ENCODE measurements at places on chromosomes 13 and 19. TPM values are rescaled to one million over a fixed set of nuclear protein-coding genes. Genes with fewer than 3 reads are reported as not detected.

The WDR62 gene
- total RNA-seq = 40.4 TPM

DNA sequence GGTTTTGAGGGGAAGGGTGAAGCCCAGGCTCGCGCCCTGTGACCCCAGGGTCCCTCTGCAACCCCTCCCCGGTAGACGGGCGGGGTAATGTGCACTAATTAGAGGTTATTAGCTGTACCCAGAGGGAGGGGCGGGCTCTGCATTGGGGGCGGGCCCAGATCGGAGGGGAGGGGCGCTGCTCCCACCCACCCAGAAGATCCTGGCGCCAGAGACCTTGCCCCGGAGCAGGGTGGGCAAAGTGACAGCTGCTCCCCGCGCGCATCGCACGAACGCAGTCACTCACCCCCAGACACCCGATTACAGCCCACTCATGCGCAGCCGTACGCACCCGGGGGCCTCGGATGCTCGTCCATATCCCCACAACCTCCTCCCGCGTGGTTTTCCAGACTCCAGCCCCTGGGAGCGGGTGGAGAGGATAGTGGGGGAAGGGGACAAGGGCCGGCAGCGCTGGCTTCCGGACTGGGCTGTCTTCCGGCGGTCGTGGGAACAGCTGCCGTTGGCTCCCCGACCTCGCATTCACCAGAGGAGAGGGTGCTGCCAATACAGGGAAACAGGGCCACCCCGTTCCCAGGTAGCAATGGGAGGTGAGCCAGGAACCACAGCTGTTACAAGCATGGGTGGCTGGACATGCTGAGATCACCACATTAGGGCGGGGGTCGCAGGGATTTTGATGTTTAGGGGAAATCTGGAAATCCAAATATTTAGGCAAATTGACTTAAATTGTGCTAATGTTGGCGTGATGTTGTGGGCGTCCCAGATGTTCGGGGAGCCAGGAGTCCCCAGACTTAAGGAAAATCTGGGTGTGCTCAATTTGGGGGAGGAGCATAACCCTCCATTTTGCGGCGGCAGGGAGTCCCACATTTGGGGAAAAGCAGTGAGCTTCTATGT is 2.9 kb upstream of the HOOK2 start:
- H3K27me3 ChIP-seq = no peaks in the 10 kb centered on the region
- no peaks in the 10 kb centered on the region for H3K36me3 ChIP-seq
- peak; percentile 78 for DNase-seq
- H3K27ac ChIP-seq = peak overlapping the region; percentile 73
- peaks cover 31% of the 10 kb centered on the region for H3K4me1 ChIP-seq

- no peak overlapping the region for H3K4me3 ChIP-seq
- no peaks in the 10 kb centered on the region for H3K27me3 ChIP-seq
- H3K27ac ChIP-seq = no peak overlapping the region
Observed at GRCh38 chr13:50543141-50543540, 300.4 kb downstream of the DLEU7 start.

GRCh38 chr13:34941835-34942731 is at the start of gene NBEA:
NBEA (plus strand) TSS chr13:34942270; CDS start chr13:34942821, 551 bp downstream.
- DNase-seq = peak; percentile 78
- no peaks in the 10 kb centered on the region for H3K36me3 ChIP-seq
- H3K27me3 ChIP-seq = peaks cover 11% of the 10 kb centered on the region
- peaks cover 7% of the 10 kb centered on the region for H3K4me1 ChIP-seq

DNA sequence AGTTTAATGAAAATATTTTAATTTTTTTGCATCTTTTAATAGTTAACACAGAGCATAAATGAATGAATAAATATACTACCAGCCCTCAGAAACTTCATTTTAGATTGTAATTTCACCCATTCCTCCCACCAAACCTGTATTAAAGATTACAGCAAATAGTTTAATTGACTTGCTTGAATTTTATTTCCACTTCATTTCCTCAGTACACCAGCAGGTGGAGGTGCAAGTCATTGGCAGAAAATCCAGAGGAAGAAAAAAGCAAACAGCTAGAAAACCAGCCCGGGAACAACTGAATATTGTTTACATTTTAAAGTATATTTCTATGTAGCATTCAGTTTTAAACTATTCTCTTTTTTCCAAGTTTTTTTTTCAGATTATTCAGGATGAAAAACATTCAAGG is 177.8 kb downstream of the OLFM4 start:
- no peaks in the 10 kb centered on the region for H3K27me3 ChIP-seq
- DNase-seq = peak; percentile 45
- H3K4me3 ChIP-seq = no peak overlapping the region
- H3K36me3 ChIP-seq = no peaks in the 10 kb centered on the region

GRCh38 chr13:52832313-52832712 is 16.1 kb downstream of the PCDH8 start:
- no peak overlapping the region for H3K27ac ChIP-seq
- H3K4me1 ChIP-seq = no peaks in the 10 kb centered on the region
- DNase-seq = no peak
- H3K27me3 ChIP-seq = no peaks in the 10 kb centered on the region
- H3K4me3 ChIP-seq = no peak overlapping the region

The ZNF835 gene
- total RNA-seq = 4.6 TPM

GRCh38 chr13:79745081-79745480 is 264.1 kb downstream of the NDFIP2 start:
- no peaks in the 10 kb centered on the region for H3K27me3 ChIP-seq
- no peak overlapping the region for H3K27ac ChIP-seq
- no peak for DNase-seq
- peaks cover 13% of the 10 kb centered on the region for H3K4me1 ChIP-seq

The CUL4A gene
- total RNA-seq = 78.8 TPM

DNA sequence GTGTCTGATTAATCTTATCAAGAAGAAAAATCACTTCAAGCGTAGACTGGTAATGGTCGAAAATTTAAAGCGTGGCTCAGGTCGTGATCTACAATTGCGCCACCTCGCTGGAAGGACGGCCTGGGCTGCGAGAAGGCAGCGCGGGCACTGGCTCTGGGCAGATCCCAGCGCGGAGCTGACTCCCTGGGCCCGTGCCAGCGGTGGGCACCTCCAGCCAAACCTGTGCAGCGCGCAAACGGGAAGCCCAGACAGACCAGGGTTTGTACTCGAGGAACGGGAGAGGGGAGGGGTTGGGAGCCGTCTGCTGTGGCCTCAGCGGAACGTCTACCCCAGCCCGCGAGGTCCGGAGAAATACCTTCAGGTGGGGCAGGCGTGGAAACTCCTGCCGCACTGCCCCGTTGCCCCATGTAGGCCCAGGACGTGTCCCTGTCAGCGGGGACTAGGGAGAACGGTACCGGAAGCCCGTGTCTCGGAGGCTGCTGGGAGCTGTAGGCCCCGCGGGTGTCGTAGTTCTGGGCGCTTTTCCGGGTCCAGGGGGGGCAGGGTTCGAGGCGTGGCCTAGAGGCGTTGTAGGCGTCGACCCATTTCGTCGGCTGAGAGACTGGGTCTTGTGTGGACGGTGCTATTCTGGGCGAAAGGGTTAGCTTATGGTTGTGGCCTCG is 21.1 kb downstream of the ZNF274 start:
- H3K4me3 ChIP-seq = no peak overlapping the region
- no peaks in the 10 kb centered on the region for H3K27me3 ChIP-seq
- no peak for DNase-seq
- H3K36me3 ChIP-seq = peaks cover 29% of the 10 kb centered on the region
- no peaks in the 10 kb centered on the region for H3K4me1 ChIP-seq
- H3K27ac ChIP-seq = no peak overlapping the region

DNA sequence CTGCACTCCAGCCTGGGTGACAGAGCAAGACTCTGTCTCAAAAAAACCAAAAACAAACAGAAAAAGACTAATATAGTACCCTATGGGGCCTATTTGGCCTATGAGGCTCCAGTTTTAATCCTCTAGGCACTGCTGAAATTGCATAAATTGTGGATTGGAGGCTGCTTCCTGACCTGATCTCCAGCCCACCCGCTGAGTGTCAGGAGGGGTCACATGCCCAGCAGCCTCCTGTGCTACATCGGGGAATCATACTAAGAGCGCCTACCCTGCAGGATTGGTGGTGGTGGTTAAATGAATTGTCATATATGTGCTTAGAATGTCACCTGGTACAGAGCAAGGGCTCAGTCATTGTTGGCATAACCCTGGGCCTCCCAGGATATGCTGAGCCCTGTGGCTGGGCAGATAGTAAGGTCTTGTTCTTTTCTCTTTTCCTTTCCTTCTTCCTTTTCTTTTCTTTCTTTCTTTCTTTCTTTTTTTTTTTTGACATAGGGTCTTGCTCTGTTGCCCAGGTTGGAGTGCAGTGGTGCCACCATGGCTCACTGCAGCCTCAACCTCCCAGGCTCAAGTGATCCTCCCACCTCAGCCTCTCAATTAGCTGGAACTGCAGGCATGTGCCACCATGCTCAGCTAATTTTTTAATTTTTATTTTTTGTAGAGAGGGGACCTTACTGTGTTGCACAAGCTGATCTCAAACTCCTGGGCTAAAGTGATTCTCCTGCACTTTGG is 31.3 kb downstream of the LTBP4 start:
- H3K4me3 ChIP-seq = no peak overlapping the region
- H3K4me1 ChIP-seq = no peaks in the 10 kb centered on the region
- H3K27ac ChIP-seq = no peak overlapping the region

DNA sequence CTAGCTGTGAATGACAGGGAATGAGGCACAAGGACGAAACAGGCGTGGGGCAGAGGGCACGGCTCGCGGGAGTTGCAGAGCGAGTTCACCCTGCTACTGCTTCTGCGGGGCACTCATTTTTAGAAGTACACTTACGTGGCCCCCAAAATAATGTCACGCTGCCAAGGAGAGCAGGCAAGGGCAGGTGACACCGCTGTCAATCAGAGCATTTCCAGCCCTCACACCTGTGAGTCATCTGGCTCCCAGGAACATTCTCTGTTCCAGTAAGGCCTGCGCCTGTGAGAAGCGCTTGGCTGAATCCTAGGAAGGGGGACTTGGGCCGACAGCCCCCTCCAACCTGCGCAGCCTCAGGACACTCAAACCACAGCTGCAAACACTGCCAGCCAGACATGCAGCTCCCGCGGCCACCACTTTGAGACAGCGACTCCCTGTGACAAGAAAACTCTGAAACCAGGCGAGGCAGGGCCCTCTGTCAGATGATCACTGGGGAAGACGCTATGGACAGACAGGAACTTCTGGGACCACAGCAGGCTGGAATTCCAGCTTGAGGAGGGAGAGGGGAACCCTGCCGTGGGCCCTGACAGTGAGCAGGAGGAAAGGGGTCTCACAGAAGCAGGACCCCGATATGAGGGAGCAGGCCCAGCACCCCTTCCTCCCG is 12.7 kb downstream of the DOT1L start:
- no peak overlapping the region for H3K27ac ChIP-seq
- peaks cover 9% of the 10 kb centered on the region for H3K4me1 ChIP-seq
- DNase-seq = no peak
- peaks cover 3% of the 10 kb centered on the region for H3K36me3 ChIP-seq
- H3K4me3 ChIP-seq = no peak overlapping the region
- H3K27me3 ChIP-seq = no peaks in the 10 kb centered on the region

DNA sequence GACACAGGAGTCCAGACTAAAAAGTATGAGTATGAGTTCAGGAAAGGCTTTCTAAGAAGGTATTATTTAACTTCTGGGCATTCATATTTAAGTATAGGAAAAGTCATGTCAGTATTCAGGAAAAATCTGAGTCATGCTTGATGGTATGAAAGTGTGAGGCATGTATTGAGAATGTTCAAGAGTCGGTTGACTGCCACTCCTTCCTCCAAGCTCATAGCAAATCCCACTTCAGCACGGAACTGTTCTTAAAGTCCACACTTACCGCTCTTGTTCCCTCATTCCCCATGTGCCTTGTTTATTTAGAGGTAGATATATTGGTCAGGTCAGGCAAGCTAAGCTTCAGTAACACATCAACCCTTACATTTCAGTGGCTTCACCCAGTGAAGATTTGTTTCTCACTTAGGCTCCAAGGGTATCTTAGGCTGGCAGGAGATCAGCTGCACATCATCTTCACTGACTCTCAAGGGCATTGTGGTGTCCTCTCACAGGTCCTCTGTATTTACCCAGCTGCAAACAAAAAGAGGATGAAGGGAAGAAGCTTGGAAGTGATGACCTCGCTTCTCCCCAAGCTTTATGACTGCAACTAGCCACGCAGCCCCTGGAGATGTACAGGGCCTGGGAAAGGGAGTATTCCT is 1189.2 kb downstream of the EFNB2 start:
- H3K36me3 ChIP-seq = no peaks in the 10 kb centered on the region
- H3K27ac ChIP-seq = no peak overlapping the region
- no peak for DNase-seq
- H3K4me1 ChIP-seq = no peaks in the 10 kb centered on the region
- H3K27me3 ChIP-seq = no peaks in the 10 kb centered on the region
- no peak overlapping the region for H3K4me3 ChIP-seq

GRCh38 chr19:8578642-8579265 is 1.5 kb upstream of the MYO1F start:
- H3K4me3 ChIP-seq = no peak overlapping the region
- peak; percentile 81 for DNase-seq
- no peak overlapping the region for H3K27ac ChIP-seq
- H3K36me3 ChIP-seq = no peaks in the 10 kb centered on the region
- no peaks in the 10 kb centered on the region for H3K27me3 ChIP-seq
- peaks cover 15% of the 10 kb centered on the region for H3K4me1 ChIP-seq

The ADM5 gene
- total RNA-seq = 4.3 TPM

DNA sequence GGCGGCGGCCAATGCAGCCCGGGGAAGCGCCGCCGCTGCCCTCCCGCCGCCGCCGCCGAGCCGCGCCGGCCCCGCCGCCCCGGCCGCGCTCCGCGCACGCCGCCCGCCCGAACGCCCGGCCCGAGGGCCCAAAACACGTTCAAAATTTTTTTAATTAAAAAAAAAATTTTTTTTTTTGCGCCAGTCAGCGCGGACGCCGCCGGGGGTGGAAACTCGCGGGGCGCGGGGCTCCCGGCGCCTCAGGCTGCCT is 468 bp downstream of the HMGB1 start:
- peaks cover 32% of the 10 kb centered on the region for H3K4me1 ChIP-seq
- peak overlapping the region; percentile 100 for H3K27ac ChIP-seq
- H3K36me3 ChIP-seq = peaks cover 27% of the 10 kb centered on the region
- H3K27me3 ChIP-seq = no peaks in the 10 kb centered on the region
- H3K4me3 ChIP-seq = peak overlapping the region; percentile 82

DNA sequence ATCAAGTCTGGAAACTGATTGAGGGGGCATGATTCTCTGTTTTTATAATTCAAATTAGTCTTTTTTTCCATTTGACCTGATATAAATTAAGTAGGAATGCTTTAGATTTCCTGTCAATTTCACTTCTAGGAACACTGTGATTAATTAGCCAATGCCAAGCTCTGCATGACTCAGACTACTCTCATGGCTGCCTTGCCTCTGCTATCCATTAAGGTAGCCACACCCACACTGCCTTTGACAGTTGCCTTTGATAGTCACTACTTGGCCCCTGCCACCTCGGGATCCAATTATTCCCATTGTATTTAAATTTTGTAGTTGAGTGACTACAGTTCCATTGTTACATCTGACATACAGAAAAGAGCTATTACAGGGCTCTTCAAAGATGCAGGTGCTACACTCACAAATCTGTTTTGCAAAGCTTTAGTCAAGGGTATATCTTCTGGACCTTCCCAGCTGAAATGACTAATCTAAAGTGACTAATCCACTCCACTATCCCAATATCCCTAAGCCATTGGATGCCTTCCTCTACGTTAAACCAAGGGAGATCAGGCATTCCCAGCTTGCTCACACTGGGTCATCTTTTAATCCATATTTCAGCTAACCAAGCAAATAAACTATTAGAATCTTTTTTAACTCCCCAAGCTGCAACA is 1193.1 kb upstream of the MIR17HG start:
- peak; percentile 6 for DNase-seq
- no peak overlapping the region for H3K4me3 ChIP-seq
- H3K27me3 ChIP-seq = no peaks in the 10 kb centered on the region
